Sigmoid colon (tissue), 7 donors: ENCODE measurements at places on chromosomes 6 and 20. TPM values are rescaled to one million over a fixed set of nuclear protein-coding genes. Genes with fewer than 3 reads are reported as not detected.

- no peaks in the 10 kb centered on the region for H3K4me1 ChIP-seq
- H3K27ac ChIP-seq, result no peak overlapping the region
- DNase-seq, result no peak
- H3K36me3 ChIP-seq, result no peaks in the 10 kb centered on the region
These were observed 238.1 kb downstream of the RNGTT start for GRCh38 chr6:88725111-88725975.

DNA sequence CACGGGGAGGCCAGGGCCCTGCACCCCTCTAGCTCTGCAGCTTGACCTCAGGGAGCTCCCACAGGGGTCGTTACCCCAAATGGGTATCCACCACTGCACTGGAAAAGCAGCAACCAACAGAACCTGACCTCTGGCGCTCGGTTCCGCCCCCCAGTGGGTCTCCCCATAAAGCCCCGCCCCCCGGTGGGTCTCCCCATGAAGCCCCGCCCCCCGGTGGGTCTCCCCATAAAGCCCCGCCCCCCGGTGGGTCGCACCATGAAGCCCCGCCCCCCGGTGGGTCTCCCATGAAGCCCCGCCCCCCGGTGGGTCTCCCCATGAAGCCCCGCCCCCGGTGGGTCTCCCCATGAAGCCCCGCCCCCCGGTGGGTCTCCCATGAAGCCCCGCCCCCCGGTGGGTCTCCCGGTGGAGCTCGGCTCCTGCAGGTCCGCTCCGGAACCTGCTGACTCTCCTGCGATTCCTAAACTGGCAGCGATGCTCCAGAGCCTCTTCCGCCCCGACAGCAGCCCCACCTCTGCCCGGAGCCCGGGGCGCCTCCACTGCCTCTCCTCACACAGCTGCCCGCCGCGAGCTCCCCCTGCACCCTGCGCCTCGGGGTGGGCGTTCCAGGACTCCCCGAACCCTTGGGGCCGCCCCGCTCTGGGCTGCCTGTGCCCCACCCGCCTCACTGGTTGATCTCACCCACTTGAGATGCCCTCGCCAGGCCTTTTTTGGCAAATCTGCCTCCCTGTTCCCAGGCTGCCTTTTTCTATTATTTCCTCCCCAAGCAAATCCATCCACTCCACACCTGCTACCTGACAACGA, 12.1 kb downstream of the SLC2A4RG start:
- H3K36me3 ChIP-seq, result no peaks in the 10 kb centered on the region
- H3K27me3 ChIP-seq, result no peaks in the 10 kb centered on the region
- H3K4me1 ChIP-seq, result no peaks in the 10 kb centered on the region
- H3K27ac ChIP-seq, result no peak overlapping the region
- no peak overlapping the region for H3K4me3 ChIP-seq

DNA sequence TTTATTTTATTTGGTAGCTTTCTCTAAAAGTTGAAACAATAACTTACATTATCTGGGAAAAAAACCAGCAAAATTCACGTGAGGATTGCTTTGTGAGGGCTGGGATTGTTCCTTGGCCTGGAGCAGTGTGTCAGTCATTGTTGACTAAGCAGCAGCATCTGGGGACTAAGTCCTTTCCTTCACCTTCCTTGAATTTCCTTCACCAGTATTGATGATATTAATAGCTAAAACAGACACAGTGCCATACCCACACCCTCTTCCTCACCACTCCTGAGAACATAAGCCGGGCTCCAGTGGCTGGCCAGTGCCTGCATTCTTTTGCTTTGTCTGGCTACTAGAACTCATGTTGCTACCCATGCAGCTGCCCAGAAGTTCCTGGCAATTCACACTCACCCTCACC, 23.7 kb downstream of the PLCB1 start:
- no peak overlapping the region for H3K4me3 ChIP-seq
- peaks cover 58% of the 10 kb centered on the region for H3K4me1 ChIP-seq
- H3K36me3 ChIP-seq, result no peaks in the 10 kb centered on the region
- DNase-seq, result no peak
- no peak overlapping the region for H3K27ac ChIP-seq

Gene EPHA7
- 94.1 TPM for total RNA-seq

- DNase-seq, result no peak
- no peaks in the 10 kb centered on the region for H3K4me1 ChIP-seq
- no peaks in the 10 kb centered on the region for H3K36me3 ChIP-seq
- no peak overlapping the region for H3K27ac ChIP-seq
- no peak overlapping the region for H3K4me3 ChIP-seq
These were observed 44.7 kb upstream of the DEK start for GRCh38 chr6:18309046-18309445.

Gene CYP24A1
- not detected for total RNA-seq

DNA sequence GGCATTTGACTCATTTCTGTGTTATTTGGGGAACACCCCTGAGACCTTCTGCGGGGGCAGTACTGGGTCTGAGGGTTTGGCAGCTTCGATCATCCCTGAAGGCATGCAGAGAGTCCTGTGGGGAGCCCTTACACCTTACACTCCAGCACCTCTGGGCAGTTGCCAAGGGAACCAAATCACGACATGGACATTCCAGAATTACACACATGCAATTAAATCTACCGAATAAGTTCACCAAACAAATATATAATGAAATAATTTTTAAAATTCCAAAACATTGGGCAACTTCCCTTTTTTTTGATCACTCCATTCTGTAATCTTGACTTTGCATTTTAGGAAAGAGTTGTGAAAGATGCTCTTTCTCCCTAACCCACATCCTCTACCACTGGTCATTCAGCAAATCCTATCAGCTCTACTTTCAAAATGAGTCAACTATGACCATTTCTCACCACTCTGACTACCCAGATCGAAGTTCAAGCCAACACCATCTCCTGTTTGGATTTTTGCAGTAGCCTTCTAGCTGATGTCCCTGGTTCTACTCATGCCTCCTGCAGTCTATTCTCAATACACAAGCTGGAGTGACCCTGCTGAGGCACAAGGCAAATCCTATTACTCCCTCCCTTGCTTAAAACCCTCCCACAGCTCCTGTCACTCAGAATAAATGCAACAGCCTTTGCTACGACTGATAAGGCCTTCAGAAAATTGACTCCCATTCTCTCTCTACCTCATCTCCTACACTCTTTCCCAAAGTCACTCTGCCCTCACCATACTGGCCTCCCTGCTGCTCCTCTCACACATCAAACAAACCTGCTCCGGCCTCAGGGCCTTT, 533.3 kb downstream of the HACE1 start:
- H3K36me3 ChIP-seq, result no peaks in the 10 kb centered on the region
- no peaks in the 10 kb centered on the region for H3K27me3 ChIP-seq
- no peak overlapping the region for H3K27ac ChIP-seq
- H3K4me3 ChIP-seq, result no peak overlapping the region
- no peaks in the 10 kb centered on the region for H3K4me1 ChIP-seq
- DNase-seq, result no peak

DNA sequence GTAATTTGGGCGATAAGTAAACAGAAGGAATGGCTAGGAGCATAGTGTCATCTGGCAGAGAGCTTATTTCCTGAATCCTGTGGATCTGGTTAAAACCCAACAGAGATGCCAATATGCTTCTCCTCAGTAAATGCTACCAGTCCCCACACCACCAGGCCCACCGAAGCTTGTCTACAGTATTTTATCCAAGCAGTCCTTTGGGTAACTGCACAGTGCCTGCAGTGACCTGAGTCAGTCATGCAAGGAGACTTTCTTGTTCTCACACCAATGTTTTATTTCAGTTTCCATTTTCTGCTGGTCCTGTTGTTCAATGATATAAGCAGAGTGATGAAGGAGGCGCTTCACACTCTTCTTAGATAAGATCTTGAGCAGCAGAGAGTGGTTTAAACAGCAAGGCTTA, 326.3 kb downstream of the RIMS1 start:
- no peak overlapping the region for H3K4me3 ChIP-seq
- no peaks in the 10 kb centered on the region for H3K36me3 ChIP-seq
- H3K27ac ChIP-seq, result no peak overlapping the region
- no peaks in the 10 kb centered on the region for H3K27me3 ChIP-seq
- no peak for DNase-seq
- no peaks in the 10 kb centered on the region for H3K4me1 ChIP-seq

- DNase-seq, result no peak
- H3K4me3 ChIP-seq, result no peak overlapping the region
- no peaks in the 10 kb centered on the region for H3K36me3 ChIP-seq
- no peak overlapping the region for H3K27ac ChIP-seq
These were observed 12.2 kb upstream of the LRP11 start for GRCh38 chr6:149876241-149876933.

Gene LST1
- 19.8 TPM for total RNA-seq

- no peak for DNase-seq
- no peak overlapping the region for H3K4me3 ChIP-seq
- no peaks in the 10 kb centered on the region for H3K36me3 ChIP-seq
- H3K4me1 ChIP-seq, result peaks cover 28% of the 10 kb centered on the region
- no peaks in the 10 kb centered on the region for H3K27me3 ChIP-seq
These were observed 106.5 kb downstream of the SMLR1 start for GRCh38 chr6:130933712-130934200.

Gene GTSF1L
- total RNA-seq, result not detected

DNA sequence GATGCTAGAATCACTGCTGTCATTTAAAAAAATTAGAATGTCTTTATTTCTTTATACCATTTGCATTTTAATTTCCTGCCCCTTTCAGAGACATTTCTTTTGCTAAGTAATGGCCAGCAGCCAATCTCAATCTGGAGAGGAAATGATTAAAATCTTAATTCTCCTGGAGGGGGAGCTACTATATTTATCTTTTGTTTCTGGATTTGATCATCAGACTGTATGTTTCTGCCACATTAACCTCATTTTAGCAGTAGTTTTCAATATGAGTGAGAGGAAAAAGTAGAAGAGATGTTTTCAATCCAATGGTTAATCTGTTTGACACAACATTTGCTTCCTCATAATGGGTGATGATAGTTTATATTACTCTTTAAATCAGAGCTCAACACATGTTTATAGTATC, 138.0 kb downstream of the FUT9 start:
- no peaks in the 10 kb centered on the region for H3K36me3 ChIP-seq
- no peak for DNase-seq
- peaks cover 15% of the 10 kb centered on the region for H3K4me1 ChIP-seq

Gene UBE2C
- not detected for total RNA-seq

DNA sequence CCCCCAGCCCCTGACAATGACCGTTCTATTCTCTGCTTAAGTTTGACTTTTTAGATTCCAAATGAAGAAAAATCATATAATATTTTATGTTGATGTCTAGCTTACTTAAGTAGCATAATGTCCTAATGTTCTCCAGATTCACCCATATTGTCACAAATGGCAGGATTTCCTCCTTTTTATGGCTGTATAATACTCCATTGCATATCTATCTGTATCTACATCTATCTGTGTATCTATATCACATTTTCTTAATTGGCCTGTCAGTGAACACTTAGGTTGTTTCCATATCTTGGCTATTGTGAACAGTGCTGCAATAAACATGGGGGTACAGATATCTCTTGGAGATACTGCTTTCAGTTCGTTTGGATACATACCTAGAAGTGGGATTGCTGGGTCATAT, 7.0 kb upstream of the LRP11 start:
- no peaks in the 10 kb centered on the region for H3K36me3 ChIP-seq
- H3K4me1 ChIP-seq, result no peaks in the 10 kb centered on the region
- DNase-seq, result no peak
- H3K27ac ChIP-seq, result no peak overlapping the region
- no peak overlapping the region for H3K4me3 ChIP-seq

GRCh38 chr6:101912311-101912710, 518.8 kb downstream of the GRIK2 start:
- H3K4me3 ChIP-seq, result no peak overlapping the region
- H3K27ac ChIP-seq, result no peak overlapping the region
- no peaks in the 10 kb centered on the region for H3K36me3 ChIP-seq
- no peaks in the 10 kb centered on the region for H3K4me1 ChIP-seq

GRCh38 chr6:5471044-5471443, 209.7 kb downstream of the FARS2 start:
- H3K4me3 ChIP-seq, result no peak overlapping the region
- no peaks in the 10 kb centered on the region for H3K27me3 ChIP-seq
- no peak overlapping the region for H3K27ac ChIP-seq
- H3K36me3 ChIP-seq, result no peaks in the 10 kb centered on the region
- no peak for DNase-seq

DNA sequence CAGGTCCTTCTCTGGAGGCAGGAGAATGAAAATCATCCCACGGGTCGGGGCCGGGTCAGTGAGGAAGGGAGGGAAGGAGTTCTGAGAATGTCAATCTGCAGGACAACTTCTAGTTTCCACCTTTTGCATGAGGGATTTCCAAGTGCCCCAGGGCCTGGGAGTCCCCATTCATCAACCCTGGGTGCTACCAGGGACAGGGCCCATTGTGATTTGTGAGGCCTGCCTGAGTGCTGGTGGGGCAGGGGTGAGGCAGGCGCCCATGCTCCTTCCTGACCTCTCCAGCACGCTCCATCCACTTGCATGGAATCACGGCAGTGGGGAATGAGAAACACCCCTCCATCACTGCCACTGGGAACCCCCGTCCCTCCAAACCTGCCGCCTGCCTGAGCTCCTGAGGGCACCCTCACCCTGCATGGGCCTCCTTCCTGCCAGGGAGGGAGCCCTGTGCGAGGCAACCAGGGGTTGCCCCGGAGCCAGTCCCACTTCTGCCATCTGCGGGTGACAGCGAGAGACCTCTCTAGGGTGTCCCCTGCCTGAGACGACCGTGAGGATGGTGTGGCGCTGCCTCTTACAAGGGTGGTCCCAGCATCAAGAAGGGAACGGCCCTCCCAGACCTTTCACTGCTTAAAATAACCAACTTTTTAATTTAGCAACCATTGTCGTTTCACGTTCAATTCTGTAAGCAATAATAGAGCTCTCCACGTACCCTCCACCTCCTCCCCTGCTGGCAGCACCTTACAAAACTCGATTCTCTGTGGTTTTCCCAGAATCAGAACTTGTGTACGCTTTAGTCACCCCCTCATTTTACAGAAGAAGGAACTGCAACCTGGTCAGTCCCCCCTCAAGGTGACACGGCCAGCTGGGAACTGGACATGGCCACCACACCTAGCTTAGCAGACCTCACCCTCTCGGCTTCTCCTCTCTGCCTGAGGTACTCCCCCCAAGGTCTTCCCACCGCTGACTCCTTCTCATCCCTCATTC, 28.6 kb downstream of the PMEPA1 start:
- no peaks in the 10 kb centered on the region for H3K27me3 ChIP-seq
- H3K36me3 ChIP-seq, result no peaks in the 10 kb centered on the region
- no peak for DNase-seq
- peaks cover 56% of the 10 kb centered on the region for H3K4me1 ChIP-seq
- peak overlapping the region; percentile 72 for H3K27ac ChIP-seq

- no peaks in the 10 kb centered on the region for H3K4me1 ChIP-seq
- H3K4me3 ChIP-seq, result no peak overlapping the region
- H3K27me3 ChIP-seq, result no peaks in the 10 kb centered on the region
These were observed 15.7 kb upstream of the NHSL1 start for GRCh38 chr6:138514860-138515540.

GRCh38 chr20:12833861-12834260, 174.9 kb upstream of the SPTLC3 start:
- H3K27ac ChIP-seq, result no peak overlapping the region
- H3K27me3 ChIP-seq, result no peaks in the 10 kb centered on the region
- H3K4me1 ChIP-seq, result no peaks in the 10 kb centered on the region
- no peak for DNase-seq
- no peaks in the 10 kb centered on the region for H3K36me3 ChIP-seq
